Fibroblast of villous mesenchyme (primary cell): ENCODE measurements at places on chromosomes 7 and 10.

DNA sequence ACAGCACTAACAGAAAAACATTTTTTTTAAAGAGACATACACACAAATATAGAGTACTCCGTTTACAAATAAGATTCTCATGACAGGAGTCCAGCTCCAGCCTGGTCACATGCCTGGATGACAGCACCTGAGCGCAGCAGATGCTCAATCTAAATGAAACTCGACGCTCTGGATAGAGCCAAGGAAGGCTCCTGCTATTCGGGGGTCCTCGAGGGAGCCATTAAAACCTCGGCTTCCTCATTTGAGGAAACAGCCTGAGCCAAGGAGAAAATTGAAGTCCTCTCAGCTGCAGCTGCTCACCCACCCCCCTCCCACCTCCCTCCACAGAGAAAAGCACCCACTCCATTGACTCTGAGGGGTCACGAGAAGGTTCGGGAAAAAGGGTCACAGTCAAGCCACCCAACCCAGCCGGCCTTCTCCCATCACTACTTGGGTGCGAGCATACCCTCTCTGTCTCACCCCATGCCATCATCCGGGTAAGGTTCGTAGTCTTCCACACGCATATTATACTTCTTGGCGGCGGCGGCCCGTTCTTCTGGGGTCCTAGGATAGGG, 673 bp downstream of the NDUFB8 start:
- no peak for DNase-seq

DNA sequence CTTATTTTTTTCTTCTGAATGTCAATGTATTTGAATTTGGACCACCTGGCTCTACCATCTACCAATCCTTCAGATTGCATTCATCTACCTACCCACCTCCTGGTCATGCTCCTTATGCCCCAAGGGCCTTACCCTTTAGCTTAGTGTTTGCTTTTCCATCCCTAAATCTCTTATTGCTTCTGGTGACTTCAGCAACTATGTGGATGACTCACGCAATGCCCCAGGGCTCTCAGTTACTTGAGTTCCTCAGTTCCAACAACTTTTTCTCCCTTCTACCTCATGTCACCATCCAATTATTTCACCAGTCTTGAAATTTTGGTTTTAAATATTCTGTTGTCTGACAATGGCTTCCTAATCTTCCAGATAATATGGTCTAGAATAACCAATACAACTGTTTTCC, 118.9 kb downstream of the CFAP58 start:
- peak; percentile 14 for DNase-seq

DNA sequence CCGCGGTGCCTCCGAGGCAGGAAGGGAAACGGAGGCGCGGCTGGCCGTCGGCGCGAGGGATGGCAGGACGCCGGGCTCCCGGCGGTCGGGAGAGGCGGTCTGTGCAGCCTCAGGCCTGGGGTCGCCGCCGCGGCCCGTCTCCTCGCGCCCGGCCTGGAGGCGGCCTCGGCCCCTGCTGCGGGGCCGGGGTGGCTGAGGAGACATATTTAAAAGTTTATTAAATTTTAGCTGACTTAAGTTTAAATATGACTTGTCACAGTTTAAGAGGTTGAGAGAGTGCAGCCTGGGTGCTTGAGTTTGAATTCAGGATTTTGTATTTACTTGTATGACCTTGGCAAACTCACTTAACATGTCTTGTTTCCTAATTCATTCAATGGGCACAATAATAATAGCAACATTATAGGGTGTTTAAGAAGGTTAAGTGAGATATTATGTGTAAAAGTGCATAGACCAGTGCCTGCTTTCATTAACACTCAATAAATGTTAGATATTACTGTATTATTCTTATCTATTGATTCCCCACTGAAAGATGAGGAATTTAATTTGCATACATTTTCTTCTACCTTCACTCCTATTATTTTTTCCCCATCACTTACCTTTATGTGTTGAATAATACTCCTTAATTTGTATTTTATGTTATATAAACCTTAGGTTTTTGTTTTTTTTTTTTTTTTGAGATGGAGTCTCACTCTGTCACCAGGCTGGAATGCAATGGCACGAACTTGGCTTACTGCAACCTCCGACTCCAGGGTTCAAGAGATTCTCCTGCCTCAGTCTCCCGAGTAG, 718 bp downstream of the DYNC2I1 start:
- DNase-seq = peak; percentile 4

GRCh38 chr7:137928626-137929025, 73.3 kb downstream of the CREB3L2 start:
- no peak for DNase-seq

DNA sequence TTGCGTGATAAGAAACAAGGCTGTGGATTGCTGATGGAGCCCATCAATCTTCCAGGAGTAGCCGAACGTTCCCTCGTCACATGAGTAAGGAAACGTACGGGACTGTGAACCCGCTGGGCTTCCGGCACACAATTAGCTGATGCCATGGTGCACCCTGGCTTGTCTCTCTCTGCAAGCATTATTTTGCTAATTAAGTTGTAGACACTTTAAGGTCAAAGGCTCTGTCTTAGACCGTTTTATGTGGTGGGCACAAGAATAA, 50.9 kb downstream of the ADARB2 start:
- DNase-seq = no peak
